CD4-positive, alpha-beta T cell treated with Interleukin-1 beta for 1 hour (primary cell): ENCODE measurements at places on chromosomes 2 and 18.
A peak's percentile ranks its signal among the peaks of the same experiment; 100 is the strongest.

- DNase-seq, result no peak
These were observed 335.4 kb upstream of the CDH2 start for GRCh38 chr18:28512357-28512756.

DNA sequence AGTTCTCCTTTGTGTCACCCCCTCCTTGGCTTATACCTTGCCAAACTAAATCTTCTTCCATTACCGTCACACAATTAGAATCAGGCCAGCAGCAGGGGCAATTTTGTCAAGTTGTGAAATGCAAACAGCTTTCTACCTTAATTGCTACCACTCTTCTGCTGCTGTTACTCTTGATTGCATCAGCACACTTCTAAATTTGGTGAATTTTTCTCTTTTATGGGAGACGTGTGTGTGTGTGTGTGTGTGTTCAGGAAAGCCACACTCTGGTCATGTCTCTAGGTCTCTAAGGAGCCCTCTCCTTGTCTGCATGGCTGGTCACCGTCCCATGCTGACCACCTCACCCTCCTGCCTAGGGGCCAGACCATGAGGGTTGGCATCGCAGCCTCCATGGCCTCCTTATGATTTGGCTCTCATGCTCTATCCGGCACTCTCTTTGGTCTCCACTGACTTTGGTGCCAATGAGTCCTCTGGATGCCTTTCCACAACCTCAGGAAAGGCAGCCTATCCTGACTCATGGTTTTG is 87.7 kb downstream of the GATA6 start:
- no peak for DNase-seq

GRCh38 chr2:102753563-102754159 is 8.2 kb upstream of the TMEM182 start:
- peak; percentile 47 for DNase-seq

- no peak for DNase-seq
These were observed 76.1 kb upstream of the PMAIP1 start for GRCh38 chr18:59823596-59824195.

GRCh38 chr2:46495231-46496030 is 16.1 kb downstream of the TMEM247 start:
- DNase-seq, result no peak

DNA sequence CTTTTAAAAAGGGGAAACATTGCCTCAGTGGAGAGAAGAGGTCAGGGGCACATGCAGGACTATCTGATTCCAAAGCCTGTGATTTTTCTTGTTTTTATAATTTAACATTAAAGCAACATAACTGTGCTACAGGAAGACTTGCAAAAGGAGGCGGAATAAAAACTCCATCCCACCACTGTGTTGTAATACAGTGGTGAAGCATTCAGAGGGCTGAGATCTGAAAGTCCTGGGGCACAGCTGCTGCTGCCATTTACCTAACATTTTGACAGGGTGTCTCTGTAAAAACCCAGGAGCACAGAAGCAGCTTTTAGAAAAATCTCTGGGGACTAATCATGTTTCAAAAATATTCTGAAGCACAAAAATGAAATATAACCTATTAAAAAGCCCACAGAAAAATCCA is 97.6 kb downstream of the GRB14 start:
- DNase-seq, result no peak

DNA sequence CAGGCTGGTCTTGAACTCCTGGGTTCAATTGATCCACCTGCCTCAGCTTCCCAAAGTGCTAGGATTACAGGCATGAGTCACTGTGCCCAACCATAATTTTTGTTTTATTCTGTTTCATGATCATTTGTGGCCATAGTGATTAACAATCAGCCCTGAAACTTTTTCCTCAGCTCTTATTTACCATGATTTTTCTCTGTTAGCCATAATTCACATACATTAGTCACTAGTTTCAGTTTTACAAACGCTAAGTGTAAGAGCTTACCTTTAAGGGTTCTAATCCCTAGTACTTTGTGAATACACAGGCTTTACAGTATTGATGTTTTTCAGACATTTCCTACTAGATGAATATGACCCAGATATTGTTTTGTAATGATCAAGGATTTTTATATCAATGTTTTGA is 216.1 kb downstream of the DPP4 start:
- DNase-seq, result no peak

- no peak for DNase-seq
These were observed 121.2 kb downstream of the CCBE1 start for GRCh38 chr18:59575995-59576394.

- DNase-seq, result no peak
These were observed 1642.6 kb upstream of the CELF4 start for GRCh38 chr18:39208190-39208589.

DNA sequence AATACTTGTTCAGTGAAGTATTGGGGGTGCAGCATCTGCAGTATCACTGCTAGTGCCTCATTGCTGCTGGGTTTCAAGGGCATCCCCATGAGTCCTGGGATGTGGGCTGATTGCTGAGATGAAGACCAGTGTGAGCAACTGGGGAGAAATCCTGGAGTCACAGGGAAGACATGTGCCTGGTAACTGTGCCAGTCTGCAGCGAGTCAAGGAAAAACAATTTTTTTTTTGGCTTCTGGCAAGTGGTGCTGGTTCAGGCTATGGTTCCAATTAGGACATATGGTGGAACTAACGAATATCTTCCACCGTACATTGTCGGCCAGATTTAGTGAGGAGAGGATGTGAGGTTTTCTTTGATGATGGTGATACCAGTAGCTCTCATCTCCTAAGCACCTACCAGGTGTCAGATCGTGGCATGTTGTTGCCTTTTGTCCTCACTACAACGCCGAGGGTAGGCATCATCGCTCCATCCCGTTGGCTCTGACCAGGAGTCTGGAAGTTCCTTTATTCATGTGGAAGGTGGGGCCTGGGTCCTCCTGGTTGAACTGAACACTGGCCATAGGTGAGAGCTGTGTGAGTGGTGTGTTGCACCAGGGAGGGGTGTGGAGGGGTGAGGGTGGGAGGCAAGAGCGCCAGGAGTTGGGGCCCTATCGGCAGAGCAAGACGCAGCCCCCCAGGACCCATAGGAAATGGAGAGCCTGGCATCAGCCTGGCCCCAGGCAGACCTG is 118.0 kb upstream of the HS6ST1 start:
- no peak for DNase-seq

DNA sequence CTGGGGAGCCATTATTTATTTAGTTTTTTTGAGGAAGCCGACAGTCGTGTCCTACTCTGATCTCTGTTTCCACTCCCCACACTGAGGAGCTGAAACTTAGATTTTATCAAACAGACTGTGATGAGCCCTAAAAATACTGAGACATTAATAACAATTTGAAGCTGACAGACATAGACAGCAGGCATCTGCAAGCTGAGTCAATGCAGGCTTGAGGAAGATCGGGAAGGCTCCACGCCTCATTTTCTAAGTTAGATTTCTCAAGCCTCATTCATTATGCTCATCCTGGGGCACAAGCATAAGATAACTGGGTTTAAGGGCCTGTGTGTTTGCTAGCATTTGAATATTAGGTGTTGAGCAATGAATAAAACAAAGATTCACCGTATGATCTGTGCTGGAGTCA is 26.3 kb downstream of the EFR3B start:
- no peak for DNase-seq

GRCh38 chr2:37589298-37589697 is 82.1 kb downstream of the CDC42EP3 start:
- no peak for DNase-seq

- no peak for DNase-seq
These were observed 18.9 kb downstream of the SDC1 start for GRCh38 chr2:20205915-20206524.

- no peak for DNase-seq
These were observed 107.5 kb upstream of the PELI1 start for GRCh38 chr2:64251497-64252250.

GRCh38 chr18:49866680-49867079 is 53.3 kb upstream of the ACAA2 start:
- no peak for DNase-seq

- DNase-seq, result peak; percentile 45
These were observed 77.3 kb upstream of the PHLPP1 start for GRCh38 chr18:62637807-62638687.

GRCh38 chr2:166411473-166412230 is 35.9 kb upstream of the SCN9A start:
- no peak for DNase-seq

GRCh38 chr2:217843324-217843723 is 159.5 kb downstream of the TNS1 start:
- no peak for DNase-seq

GRCh38 chr2:170322140-170322766 is 144.3 kb downstream of the MYO3B start:
- no peak for DNase-seq

DNA sequence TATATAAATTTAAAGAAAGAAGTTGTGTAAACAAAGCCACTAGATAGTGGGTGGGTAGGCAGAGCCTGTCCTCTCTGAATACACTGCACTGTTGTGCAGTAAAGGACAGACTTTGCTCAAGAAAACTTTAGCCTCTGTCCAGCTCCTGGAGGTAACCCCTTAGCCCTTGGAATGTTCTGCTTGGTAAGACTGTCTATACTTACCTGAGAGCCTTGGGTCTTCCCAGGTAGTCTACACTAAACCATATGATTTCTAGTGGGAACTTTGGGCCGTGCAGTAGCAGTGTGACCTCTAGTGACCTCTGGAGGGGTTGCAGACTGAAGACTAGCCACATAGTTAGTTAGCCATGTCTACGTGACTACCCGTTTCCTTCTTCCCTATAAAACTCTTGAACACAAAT is 678.3 kb upstream of the NRXN1 start:
- no peak for DNase-seq

DNA sequence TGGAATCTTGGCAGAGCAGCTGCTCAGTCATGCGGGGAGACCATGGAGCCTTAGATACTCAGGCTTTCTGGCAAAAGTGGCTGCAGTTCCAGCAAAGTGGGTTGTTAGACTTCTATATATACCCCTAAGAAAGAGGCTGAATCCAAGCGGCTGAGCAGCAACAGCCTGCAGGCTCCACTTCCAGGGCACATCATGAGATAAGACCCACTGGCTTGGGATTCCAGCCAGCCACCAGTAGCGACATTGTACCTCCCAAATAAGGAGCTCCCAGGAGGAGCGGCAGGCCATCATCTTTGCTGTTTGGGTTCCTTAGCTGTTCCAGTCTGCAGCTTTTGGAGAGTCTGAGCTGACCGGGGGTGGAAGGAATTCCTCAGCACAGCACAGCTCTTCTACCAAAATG is 150.3 kb upstream of the ST6GAL2 start:
- no peak for DNase-seq

- no peak for DNase-seq
These were observed 144.2 kb upstream of the NABP1 start for GRCh38 chr2:191533693-191534180.

DNA sequence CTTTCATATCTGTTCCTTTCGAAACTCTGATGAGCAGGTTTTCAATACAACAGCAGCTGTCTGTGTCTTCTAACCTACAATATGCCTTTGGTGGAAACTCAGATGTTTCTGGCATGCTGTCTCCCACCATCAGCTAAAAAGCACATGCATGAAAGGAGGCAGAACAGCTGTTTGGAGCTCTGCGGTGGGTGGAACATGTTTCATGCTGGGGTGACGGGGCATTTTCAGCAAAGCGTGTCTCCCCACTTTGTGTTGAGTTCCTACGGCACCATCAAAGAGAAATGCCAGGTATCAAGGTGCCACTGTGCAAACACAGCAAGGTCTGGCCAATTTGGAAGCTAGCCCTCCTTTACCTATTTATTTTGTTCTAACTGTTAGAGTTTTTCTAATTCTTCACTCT is 290.1 kb downstream of the CLIP4 start:
- no peak for DNase-seq

- no peak for DNase-seq
These were observed 3.7 kb downstream of the IER3IP1 start for GRCh38 chr18:47172476-47172875.

- no peak for DNase-seq
These were observed 36.7 kb upstream of the NEB start for GRCh38 chr2:151770995-151771394.

GRCh38 chr2:135473567-135473966 is 57.5 kb downstream of the ZRANB3 start:
- peak; percentile 4 for DNase-seq

GRCh38 chr2:210399440-210400041 is 77.0 kb downstream of the LANCL1 start:
- DNase-seq, result no peak

- DNase-seq, result no peak
These were observed 8.6 kb downstream of the ACP1 start for GRCh38 chr2:273333-273732.

DNA sequence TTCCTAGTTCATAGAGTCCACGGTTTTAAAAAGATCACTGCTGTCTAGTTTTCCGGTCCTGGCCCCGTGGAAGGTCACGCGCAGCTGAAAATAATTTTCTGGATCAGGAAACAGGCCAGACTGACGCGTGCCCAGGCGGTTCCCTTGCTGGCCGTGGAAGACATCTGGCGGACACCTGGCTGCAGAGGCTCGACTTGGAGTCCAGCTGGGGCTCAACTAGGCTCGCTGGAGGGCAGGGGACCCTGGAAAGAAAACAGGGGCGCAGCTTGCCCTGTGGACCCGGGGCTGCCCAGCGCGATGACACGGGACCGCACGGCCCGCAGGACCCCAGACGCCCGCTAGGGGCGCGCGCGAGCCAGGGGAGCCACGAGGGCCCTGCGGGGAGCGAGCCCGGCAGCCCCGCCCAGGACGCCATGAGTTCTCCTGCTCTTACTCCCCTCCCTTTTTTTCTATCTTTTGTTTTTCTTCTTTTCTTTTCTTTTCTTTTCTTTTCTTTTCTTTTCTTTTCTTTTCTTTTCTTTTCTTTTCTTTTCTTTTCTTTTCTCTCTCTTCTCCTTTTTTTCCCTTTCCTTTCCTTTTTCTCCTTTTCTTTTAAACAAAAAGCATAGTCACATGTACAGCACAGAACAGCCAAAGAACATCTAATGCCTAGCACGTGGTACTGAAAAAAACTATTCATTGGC is 43.2 kb upstream of the UBE2F start:
- DNase-seq, result peak; percentile 80

DNA sequence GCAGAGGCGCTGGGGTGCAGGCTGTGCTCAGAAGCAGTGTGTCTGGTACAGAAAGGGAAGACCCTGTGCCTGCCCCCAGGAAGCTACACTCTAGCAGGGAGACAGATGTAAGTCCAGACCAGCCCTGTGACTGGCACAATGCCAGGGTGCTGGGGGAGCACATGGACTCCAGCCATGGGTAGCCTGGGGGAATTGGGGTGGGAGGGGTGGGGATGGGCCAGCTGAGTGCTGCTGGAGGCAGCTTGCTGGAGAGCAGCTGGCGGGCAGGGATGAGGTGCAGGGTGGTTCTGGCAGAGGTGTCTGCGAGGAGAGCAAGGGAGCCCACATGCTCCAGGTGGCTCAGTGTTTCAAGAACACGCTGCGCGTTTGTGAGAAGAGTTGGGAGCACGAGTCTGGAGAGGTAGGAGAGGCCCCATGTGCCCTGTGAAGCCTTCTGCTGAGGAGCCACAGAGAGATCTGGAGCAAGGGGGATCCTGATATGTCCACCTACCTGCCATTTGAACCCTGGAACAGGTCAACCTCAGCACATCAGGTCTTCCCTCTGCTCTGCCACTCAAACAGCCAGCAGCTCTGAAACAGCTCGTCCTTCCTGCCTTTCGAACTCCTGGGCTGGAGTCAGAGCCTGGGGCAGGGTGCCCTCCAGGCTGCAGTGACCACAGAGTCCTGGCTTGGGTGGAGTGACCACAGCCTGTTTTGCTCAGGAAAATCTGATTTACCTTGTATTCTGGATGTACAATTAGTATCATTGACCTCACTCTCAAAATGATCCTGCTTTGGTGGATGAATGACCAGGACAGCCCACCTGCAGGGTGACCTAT is 15.1 kb downstream of the ALLC start:
- no peak for DNase-seq

GRCh38 chr2:40218679-40219078 is 233.2 kb downstream of the SLC8A1 start:
- DNase-seq, result no peak
